ENCODE measurements at places on chromosomes 3 and 15. TPM values are rescaled to one million over a fixed set of nuclear protein-coding genes. Genes with fewer than 3 reads are reported as not detected.

Gene GPR27
- total RNA-seq: 2.3 TPM

Gene CPNE4
- total RNA-seq: not detected

Gene TGM5
- total RNA-seq: not detected

Gene CLDN16
- 4.4 TPM for total RNA-seq

Gene IL1RAP
- 5.4 TPM for total RNA-seq

DNA sequence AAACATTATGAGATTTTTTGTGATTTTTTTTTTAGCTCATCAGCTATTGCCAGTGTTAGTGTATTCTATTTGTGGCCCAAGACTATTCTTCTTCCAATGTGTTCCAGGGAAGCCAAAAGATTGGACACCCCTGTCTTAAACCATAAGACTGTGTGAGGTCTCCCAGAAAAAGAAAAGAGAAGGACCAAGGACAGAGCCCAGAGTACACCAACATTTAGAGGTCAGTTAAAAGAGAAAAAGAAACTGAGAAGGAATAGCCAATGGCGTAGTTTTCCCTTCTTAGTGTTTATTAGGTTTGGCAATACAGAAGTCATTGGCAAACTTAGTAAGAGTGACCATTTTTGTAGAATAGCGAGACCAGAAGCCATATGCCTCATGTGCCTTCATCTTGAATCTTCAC, 36.1 kb upstream of the SLC25A36 start:
- H3K4me3 ChIP-seq: no peak overlapping the region
- no peak overlapping the region for H3K27ac ChIP-seq
- H3K27me3 ChIP-seq: no peaks in the 10 kb centered on the region
- DNase-seq: no peak

DNA sequence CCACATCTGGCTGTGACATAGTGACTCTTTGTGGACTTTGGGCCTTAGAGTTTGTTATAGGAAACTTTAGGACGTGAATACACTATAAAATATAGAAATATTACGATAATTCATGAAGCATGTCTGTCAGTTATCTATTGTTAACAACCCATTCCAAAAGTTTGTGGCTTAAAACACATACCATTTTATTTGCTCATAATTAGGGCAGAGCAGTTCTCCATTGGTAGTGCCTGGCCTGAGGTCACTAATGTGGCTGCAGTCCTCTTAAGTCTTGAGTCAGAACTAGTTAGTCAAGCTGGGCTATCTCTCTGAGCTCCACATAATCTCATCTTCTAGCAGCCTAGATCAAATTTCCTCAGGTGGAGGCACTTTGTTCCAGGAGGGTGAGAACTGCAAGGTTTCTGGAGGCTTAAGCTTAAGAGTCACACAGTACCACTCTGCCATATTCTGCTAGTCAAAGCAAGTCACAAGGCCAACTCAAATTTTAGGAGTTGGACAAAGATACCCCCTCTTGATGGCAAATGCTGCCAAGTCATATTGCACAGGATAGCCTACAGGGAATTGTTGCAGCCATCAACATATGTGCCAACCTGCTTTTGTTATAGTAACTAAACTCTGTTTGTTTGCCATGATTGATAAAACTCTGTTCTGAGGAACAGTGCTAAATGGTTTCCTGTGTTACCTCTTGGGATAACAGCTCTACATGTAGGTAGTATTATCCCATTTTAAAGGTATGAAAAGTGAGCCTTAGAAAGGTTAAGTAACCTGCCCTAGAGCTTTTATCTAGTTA, 8.7 kb downstream of the ATXN7 start:
- no peaks in the 10 kb centered on the region for H3K36me3 ChIP-seq
- H3K27ac ChIP-seq: no peak overlapping the region
- H3K4me1 ChIP-seq: peaks cover 22% of the 10 kb centered on the region
- H3K4me3 ChIP-seq: no peak overlapping the region

DNA sequence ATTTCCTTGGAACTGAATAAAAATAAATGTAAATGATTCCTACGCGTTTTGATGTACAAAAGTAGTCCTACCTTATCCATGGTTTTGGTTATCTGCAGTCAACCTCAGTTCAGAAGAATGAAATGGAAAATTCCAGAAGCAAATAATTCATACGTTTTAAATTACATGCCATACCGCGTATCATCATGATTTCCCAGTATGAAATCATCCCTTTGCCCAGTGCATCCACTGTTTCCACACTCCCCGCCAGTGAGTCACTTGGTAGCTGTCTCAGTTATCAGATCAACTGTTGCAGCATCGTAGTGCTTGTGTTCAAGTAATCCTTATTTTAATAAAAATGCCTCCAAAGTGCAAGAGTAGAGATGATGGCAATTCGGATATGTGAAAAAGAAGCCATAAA, 9.1 kb upstream of the MFSD1 start:
- DNase-seq: no peak
- H3K27ac ChIP-seq: no peak overlapping the region
- H3K27me3 ChIP-seq: no peaks in the 10 kb centered on the region
- no peak overlapping the region for H3K4me3 ChIP-seq

DNA sequence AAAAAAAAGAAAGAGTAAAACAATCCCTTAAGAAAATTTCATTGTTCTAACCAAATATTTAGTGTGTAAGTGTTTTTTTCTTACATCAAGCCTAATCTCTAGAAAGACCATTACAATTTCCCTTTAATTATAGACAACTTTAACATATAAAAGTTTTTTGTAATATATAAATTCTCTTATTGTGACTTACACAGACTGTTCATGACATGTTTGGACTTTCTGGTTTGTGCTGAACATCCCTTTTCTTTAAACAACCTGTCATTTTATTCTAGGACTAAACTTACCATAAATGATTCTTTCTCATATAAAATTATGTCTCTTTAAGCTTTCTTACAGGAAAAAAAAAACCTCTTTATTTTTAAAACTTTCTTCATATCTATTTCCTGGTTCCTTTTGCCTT, 13.0 kb upstream of the BTLA start:
- H3K4me3 ChIP-seq: no peak overlapping the region
- H3K27ac ChIP-seq: no peak overlapping the region
- no peaks in the 10 kb centered on the region for H3K27me3 ChIP-seq
- H3K4me1 ChIP-seq: no peaks in the 10 kb centered on the region
- DNase-seq: no peak

- no peak overlapping the region for H3K4me3 ChIP-seq
- no peak overlapping the region for H3K27ac ChIP-seq
- H3K4me1 ChIP-seq: no peaks in the 10 kb centered on the region
- no peaks in the 10 kb centered on the region for H3K36me3 ChIP-seq
- no peaks in the 10 kb centered on the region for H3K27me3 ChIP-seq
- DNase-seq: no peak
Measured at GRCh38 chr3:27903446-27903845, 181.3 kb upstream of the EOMES start.

GRCh38 chr3:139480585-139480984, 4.3 kb upstream of the RBP2 start:
- no peaks in the 10 kb centered on the region for H3K36me3 ChIP-seq
- H3K27ac ChIP-seq: peak overlapping the region; percentile 36
- H3K27me3 ChIP-seq: no peaks in the 10 kb centered on the region
- H3K4me3 ChIP-seq: no peak overlapping the region
- H3K4me1 ChIP-seq: peaks cover 30% of the 10 kb centered on the region

DNA sequence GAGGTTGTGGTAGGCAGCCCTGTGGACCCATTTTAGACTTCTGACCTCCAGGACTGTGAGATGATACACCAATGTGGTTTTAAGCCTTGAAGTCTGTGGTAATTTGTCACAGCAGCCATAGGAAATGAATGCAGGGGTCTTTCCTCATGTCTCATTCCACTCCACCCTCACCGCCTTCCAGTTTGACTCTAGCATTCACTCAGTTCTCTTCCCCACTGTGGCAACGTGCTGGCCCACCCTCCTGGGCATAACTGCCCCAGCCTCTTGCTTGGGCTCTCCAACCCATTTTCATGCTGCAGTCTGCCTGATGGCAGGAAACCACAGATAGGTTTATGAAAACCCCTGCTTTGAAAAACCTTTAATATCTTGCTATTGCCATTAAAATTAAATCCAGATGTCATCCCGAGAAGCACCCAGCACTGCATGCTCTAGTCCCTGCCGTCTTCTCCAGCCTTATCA, 7.3 kb upstream of the TRNT1 start:
- H3K27ac ChIP-seq: no peak overlapping the region
- no peaks in the 10 kb centered on the region for H3K4me1 ChIP-seq
- no peak for DNase-seq
